ENCODE measurements at places on chromosomes 2 and 18.

DNA sequence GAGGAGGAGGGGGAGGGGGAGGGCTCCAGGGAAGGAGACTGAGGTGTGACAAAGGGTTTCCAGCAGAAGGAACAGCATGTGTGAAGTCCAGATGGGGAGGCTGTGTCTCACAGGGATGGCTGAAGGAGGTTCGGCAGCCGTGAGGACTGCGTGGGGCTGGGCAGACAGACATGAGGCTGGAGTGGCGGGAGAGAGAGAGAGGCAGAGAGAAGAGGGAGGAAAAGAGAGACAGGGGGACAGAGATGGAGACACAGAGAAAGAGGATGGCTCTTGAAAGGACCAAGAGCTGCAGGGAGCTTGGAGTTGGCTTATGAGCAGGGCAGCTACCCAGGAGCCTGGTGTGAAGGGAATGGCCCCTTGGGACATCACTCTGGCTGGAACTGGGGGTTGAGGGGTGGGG lies 138.9 kb upstream of the ASB18 start:
- no peak for DNase-seq

- no peak for DNase-seq
Observed at GRCh38 chr18:5066380-5066977, 130.6 kb downstream of the AKAIN1 start.

DNA sequence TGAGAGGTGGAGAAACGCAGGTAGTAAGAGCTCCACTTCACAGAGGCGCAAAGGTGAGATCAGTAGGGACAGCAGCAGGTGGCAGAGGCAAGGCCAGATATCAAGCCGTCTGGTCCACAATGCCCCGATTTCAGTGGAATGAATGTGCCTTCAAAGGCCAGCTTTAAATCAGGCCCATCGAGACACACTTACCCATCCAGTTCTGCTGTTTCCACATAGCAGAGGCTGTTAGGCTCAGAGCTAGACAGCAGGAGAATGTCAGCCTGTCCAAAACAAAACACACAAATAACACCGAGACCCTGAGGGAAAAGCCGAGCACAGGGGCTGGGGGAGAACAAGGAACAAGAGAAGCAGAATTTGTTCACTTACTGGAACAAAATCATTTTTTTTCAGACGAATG lies 75.8 kb upstream of the NARS1 start:
- no peak for DNase-seq

DNA sequence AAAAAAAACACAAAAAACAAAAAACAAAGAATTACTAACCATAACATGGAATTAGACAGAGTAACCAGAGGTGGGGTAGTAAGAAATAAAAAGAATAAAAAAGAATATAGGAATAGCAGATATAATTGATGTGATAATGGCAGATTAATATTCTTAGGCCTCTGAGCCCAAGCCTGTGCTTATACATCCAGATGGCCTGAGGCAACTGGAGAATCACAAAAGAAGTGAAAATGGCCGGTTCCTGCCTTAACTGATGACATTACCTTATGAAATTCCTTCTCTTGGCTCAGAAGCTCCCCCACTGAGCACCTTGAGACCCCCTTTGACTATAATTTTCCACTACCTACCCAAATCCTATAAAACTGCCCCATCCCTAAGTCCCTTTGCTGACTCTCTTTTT lies 95.1 kb upstream of the MSH6 start:
- DNase-seq: no peak

DNA sequence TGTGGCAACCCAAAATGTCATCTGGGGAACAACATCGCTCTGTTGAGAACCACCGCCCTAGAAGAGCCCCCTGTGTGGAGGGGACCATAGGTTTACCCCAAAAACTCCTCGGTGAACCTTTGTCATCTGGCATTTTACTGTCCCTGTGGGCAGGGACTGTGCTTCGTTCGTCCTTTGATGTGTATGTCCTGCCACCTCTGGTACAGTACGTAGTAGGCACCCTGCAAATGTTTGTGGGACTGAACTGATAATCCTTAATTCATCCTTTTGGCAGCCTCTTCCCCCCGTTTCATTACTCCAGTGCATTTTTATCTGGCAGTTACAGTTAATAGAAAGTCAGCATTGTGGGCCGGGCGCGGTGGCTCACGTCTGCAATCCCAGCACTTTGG lies 728 bp downstream of the NAPG start:
- no peak for DNase-seq

- DNase-seq: no peak
Observed at GRCh38 chr2:38200598-38200997, 124.6 kb upstream of the CYP1B1 start.

DNA sequence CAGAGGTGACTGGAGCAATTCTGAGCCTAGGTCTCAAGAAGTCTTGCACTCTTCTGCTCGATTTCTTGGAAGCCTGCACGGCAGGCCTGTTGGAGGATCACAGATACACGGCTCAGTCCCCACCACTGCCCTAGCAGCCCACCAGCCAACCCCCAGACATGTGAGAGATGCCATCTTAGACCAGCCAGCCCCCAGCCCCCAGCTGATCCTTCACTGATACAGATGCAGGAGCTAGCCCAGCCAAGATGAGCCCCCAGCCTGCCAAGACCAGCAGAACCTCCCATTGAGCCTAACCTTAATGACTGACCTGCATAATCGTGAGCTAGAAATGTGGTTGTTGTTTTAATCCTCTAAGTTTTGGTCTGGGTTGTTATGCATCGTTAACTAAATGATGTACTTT lies 47.5 kb downstream of the INHBB start:
- no peak for DNase-seq

- DNase-seq: no peak
Observed at GRCh38 chr2:7691961-7692656, 774.9 kb downstream of the RNF144A start.

All from HS-27A (cell line).